ENCODE measurements at places on chromosomes 3 and 15.

- DNase-seq, result no peak
Measured at GRCh38 chr3:193317682-193318300, 60.8 kb downstream of the ATP13A5 start.

DNA sequence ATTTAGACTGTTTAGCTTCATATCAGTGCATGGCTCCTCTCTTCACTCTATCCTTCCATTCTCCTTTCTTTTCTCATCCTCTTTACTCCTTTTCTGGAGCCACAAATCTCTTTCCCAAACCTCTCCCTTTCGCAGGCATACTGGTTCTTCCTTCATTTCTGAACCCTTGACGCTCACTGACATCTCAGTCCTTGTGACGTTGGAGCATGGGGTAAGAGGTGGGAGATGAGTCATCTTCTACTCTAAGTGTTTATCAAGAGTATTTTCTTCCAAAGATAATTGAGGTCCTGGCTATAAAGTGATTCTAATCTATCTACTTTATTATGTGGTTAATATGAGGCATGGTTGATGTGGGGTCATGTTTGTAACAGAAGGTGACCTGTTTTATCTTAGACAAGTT, 414.2 kb downstream of the AGBL1 start:
- DNase-seq, result no peak

- no peak for DNase-seq
Measured at GRCh38 chr3:71854096-71854495, 69.1 kb upstream of the PROK2 start.

- DNase-seq, result no peak
Measured at GRCh38 chr3:46162975-46163555, 45.0 kb downstream of the CCR1 start.

DNA sequence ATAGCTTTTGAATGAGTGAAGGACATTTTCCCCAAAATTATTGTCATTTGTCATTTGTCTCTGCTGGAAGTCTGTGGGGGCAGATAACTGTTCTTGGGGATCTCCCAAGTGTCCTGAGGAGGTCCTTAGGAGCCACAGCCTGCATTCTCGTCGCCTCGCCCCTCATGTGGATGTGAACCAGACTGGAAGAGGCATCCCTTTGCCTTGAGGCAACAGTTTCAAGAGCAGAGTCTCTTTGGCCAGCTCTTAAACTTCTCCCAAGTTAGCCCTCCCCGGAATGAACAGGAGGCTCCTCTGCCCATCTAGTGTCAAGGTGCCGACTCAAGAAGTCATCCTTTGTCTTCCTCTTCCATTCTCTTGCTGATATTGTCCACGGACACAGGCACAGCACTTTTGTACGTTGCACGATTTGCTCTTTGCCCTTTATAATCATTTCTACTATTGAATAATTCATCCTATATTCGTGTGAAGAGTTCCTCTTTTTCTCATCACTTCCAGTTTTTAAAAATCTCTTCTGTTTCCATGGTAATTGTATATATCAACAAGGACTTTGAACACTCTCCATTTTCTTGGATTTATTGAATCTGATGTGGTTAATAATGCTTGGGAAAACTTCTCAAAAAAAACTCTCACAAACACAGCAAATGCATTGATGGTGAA, 40.8 kb upstream of the CD47 start:
- no peak for DNase-seq

DNA sequence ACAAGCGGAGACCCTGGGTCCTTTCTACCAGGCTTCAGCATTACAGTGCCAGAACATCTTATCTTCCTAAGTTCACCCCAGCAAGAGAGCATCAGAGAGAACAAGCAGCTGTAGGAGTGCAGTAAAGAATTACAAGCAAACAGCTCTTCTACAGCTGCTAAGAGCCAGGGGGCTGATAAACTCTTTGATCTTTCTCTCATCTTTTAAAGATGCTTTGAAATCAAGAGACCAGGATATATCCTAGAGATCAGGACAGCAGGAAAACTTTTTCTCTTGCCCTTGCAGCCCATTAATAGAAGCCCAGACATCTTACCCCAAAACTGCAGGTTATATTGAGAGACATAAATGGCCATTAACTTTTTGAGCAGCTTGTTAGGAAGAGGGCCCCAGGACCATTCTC, 198.1 kb downstream of the RSL24D1 start:
- DNase-seq, result no peak

- DNase-seq, result no peak
Measured at GRCh38 chr3:98875535-98875934, 26.0 kb downstream of the DCBLD2 start.

DNA sequence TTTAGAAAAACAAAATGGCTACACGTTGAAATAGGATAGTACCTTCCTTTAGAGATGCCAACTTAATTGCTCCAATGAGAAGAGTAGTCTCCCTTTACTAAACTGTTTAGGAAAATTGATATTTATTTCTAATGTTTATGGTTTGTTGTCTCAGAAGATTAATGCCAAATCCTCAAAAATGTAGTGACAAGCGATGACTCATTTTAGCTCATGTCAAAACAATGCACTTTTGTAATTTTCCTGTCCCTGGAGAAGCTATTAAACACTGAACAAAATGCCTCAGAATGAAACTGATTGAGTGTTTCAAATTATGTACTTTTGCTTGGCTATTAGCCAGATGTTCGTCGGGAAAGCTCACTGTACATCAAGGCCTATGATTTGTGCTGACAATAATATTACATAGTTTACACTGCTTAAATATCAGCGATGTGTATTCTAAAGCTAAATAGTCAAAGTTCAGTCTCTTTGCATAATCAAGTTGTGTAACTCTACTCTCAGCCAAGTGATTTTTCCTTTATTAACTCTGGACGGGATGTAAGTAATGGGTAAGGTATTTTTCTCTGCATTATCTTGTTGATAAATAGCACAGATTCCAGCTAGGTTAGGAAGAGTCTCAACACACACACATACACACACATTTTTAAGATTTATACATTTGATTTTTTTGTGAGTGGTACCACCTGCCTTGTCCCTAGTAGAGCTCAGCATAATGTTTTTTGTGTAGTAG, 83.7 kb downstream of the CMSS1 start:
- peak; percentile 23 for DNase-seq

DNA sequence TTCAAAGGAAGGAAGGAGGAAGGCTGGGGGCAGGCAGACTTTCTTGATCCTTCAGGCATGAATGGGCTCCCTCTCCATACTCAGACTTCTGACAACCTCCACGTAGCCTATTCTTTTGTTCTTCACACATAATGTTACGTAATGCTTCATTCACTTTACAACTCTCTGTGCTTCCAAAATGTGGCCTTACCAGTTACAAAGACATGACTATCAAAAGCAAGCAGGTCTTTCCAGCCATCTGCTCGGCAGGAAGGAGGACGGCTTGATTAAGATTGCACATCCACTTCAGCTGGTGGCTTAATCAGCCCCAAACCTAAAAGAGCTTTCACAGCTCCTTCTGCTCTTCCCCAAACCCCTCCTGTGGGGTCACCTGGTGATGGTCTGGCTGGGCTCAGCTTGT, 263.2 kb downstream of the XXYLT1 start:
- no peak for DNase-seq

- DNase-seq, result no peak
Measured at GRCh38 chr3:97810779-97811390, 10.9 kb upstream of the CRYBG3 start.

DNA sequence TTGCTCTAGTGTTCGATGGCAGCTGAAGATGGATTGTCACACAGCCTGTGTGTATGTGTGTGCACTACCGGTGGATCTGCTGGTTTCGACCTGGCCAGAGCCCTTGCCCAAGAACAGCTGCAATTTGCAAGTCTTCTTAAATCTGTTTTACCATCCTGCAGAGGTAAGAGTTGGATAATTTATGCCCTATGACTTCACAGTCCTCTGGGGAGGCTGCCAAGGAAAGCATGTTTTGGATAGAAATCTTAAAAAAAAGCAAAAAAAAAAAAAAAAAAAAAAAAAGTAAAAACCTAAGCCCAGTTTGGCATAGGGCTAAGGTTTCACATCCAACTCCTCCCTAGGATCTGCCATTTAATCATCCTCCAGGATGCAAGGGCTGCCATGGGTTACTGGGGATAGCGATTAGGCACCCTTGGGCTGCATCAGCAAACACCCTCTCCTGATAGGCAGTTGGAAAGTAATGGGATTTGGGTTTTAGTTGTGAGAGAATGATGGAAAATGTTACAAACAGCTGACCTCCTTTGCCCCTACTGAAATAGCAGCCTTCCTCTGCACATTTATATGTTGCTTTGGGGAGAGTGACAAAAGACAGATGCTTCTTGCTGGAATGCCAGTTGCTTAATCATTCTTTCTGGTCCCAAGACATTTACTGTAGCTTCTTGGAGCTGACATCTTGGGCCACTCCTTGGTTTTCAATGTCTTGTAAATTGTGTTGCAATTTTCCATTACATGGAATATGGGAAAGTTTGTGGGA, 35.4 kb downstream of the CD200R1L start:
- no peak for DNase-seq

- DNase-seq, result no peak
Measured at GRCh38 chr3:171710359-171710758, 99.9 kb downstream of the PLD1 start.

GRCh38 chr3:144200466-144200865, 228.8 kb downstream of the DIPK2A start:
- DNase-seq, result no peak

DNA sequence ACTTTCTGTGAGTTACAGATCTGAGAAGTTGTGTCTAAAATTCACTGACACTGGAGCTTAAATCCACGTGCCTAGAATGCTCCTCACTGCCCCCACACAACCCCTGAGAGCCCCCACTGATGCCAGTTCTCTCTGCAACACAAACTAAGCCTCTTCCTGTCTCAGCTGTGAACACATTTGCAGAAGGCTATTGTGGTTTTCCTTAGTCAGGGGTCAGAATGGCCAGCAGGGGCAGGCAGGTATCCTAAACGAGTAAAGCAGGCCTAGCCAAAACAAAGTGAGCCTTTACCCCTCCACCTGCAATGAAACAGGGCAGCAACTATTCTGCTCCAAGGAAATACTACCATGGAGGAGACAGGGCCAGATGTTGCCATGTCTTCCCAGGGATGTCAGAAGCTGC, 78.6 kb downstream of the FHIT start:
- no peak for DNase-seq

DNA sequence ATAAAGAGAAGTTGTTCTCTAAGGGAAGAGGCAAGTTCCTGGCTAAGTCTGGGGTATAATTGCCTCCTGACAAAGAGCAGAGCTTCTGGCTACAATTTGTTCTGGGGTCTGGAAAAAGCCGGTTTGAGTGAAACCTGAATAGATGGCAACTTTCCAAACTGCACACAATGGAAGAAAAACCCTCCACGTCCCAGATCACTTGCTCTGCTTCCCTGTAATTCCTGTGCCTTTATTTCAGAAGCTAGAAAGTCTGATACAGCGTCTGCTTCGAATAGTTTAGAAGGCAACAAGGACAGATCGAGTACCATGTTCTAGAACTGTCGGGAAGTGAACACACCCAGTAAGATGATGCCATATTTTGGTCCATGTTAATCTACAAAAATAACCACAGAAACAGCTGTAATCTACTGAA, 1.6 kb upstream of the WDR82 start:
- no peak for DNase-seq

DNA sequence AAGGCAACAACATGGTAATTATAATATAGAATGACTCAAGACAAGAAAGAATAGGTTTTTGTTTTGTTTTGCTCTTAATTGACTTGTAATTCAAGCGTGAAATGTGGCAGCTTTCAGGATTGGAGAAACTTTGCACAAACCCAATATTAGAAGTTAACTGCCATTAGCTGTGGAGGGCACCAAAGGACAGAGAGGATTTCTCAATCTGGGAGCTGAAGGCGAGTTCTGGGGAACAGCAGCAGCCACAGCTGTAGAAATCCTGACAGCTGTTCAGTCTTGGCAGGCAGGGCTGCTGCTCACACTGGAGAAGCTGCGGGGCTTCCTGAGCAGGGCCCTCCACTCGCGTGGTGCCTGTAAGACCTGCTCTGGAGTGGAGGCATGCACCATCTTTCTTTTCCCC, 182.2 kb upstream of the IL12A start:
- DNase-seq, result no peak

DNA sequence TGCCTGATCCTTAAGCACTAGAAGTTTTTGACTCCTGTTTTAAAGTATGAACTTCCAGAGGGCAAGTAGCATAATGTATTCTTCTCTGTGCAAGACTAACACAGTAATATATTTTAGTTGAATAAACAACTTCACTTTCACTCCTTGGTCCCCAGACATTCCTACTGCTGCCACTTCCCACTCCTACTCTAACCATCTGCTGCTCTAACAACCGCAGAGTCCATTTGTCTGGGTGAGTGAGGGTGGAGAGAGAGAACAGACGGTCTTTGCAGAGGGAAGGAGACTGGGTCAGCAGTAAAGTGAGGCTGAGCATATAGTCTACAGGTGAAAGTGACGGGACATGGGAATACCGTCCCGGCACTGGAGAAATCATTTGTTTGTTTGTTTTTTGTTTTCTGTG, 301.0 kb upstream of the SLCO3A1 start:
- no peak for DNase-seq

GRCh38 chr3:24471486-24471885, 23.2 kb downstream of the THRB start:
- DNase-seq, result no peak

- DNase-seq, result no peak
Measured at GRCh38 chr3:56800832-56801661, 702 bp downstream of the ARHGEF3 start.

DNA sequence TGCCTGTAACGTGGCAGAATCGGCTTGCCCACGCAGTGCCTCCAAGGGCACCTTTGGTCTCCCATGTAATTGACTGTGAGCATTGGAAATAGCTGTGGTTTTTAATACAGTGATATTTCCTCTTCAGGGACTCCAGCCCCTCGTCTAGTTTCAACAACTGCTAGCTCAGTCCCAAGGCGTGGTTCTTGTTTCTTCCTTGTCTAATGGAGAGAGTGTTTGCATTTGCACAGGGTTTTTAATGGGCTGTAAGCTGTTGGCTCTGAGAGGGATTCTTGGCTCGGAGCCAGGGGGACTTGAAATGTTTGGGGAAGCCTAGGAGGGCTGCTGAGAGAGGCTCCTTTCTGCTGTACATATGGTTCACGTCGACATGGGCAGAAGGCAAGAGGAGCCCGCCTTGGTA, 86.2 kb downstream of the THSD4 start:
- DNase-seq, result no peak

GRCh38 chr15:91308855-91309254, 208.8 kb downstream of the SV2B start:
- no peak for DNase-seq

GRCh38 chr3:23459465-23459864, 256.3 kb downstream of the UBE2E2 start:
- no peak for DNase-seq

- no peak for DNase-seq
Measured at GRCh38 chr15:58484791-58485600, 53.2 kb downstream of the LIPC start.

- DNase-seq, result no peak
Measured at GRCh38 chr3:79094654-79095053, 673.1 kb downstream of the ROBO1 start.

- DNase-seq, result no peak
Measured at GRCh38 chr3:76442374-76442915, 597.5 kb upstream of the ROBO2 start.

GRCh38 chr3:190807719-190808375, 54.6 kb downstream of the GMNC start:
- no peak for DNase-seq

- no peak for DNase-seq
Measured at GRCh38 chr15:92243227-92243626, 150.5 kb upstream of the ST8SIA2 start.

Measured in T1000 (cell line).